ENCODE measurements at places on chromosomes 13 and 19.

GRCh38 chr13:42720113-42720857 lies 61.1 kb upstream of the FAM216B start:
- DNase-seq, result no peak

GRCh38 chr13:98997738-98998641 lies 20.1 kb upstream of the DOCK9 start:
- DNase-seq, result no peak

DNA sequence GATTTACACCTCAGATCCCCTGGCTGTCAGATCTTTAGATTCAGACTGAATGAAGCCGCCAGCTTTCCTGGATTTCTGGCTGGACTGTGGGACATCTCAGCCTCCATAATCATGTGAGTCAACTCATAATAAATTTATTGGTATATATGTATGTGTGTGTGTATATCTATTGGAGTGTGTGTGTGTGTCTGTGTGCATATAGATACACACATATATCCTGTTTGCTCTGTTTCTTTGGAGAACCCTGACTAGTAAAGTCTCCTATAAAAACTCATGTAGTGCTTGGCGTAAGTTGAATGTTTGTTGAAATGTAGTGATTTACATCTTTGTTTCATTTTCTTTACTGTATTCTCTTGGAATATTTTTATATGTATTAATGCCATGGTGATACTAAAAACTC lies 499.5 kb upstream of the KLF12 start:
- DNase-seq, result no peak

DNA sequence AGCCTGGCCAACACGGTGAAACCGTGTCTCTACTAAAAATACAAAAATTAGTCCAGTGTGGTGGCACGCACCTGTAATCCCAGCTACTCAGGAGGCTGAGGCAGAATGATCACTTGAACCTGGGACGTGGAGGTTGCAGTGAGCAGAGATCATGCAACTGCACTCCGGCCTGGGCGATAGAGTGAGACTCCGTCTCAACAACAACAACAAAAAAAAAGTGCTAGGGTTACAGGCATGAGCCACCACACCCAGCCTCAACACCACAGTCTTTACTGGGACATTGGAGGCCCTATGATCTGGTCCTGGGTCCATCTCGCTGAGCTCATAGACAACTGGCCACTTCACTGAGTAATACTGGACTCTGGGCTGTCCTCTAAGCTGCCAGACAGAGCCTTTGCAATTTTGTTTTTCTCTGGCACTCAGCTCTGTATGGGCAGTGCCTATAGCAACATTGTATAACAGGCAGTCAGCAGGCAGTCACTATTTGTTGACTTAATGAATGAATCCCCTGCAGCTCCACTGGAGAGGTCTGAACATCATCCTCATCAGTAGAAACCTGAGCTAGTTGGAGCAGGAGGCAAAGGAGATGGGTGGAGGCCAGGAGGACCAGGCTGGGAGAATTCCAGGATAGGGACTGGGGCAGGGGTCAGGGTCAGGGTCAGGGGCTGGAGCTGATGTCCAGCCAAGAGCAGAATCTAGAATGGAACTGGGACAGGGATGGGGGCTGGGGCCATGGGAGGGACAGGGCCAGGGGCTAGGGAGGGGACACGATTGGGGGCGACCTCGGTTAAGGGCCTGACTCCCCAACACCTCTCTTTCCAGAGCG lies 8.1 kb downstream of the BLOC1S3 start:
- no peak for DNase-seq
